ENCODE measurements at places on chromosomes 2 and 18.

DNA sequence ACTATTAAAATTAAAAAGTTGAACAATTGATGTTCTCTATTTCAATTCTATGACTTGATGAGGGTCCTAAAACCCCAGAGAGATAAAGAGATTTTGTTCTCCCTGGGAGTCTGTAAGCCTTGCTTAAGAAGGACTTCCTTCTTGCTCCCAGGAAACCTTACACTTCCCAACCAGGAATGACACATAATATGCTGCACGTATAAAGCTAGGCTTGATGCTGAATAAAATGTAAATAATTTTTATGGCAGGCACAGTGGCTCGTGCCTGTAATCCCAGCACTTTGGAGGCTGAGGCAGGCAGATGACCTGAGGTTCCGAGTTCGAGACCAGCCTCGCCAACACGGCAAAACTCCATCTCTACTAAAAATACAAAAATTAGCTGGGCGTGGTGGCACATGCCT is 27.8 kb downstream of the SPIRE1 start:
- peak; percentile 39 for DNase-seq

DNA sequence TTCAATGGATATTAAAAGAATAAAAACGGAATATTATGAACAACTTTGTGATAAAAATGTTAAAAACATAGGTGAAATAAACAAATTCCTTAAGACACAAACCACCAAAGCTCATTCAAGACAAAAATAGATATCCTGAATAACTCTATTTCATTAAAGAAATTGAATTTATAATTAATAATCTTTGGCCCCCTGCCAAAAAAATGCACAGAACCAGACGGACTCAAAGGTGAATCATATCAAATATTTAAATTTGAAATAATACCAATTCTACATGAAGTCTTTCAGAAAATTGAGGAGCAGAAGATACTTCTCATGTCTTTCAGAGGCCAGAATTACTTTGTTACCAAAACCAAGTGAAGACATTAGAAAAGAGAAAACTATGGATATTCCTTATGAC is 128.3 kb upstream of the KLHL29 start:
- no peak for DNase-seq

- peak; percentile 24 for DNase-seq
These were observed 109.5 kb downstream of the INHBB start for GRCh38 chr2:120455390-120455789.

- DNase-seq: no peak
These were observed 52.9 kb downstream of the ANTXR1 start for GRCh38 chr2:69065735-69066336.

GRCh38 chr2:60555066-60555782 is 1.8 kb upstream of the BCL11A start:
- DNase-seq: peak; percentile 21

DNA sequence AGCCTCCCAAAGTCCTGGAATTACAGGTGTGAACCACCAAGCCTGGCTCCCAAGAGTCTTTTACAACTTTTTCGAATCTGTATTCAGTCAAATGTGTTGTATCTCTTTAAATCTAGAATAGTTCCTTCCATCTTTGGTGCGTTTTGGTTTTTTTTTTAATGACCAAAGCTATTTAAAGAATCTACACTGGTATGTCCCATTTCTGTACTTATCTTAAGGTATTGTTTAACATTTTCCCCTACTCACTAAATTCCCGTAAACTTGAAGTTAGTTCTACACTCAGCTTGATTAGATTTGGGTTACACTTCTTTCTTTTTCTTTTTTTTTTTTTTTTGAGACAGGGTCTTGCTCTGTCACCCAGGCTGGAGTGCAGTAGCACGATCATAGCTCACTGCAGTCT is 63.8 kb downstream of the TMEM237 start:
- DNase-seq: no peak

DNA sequence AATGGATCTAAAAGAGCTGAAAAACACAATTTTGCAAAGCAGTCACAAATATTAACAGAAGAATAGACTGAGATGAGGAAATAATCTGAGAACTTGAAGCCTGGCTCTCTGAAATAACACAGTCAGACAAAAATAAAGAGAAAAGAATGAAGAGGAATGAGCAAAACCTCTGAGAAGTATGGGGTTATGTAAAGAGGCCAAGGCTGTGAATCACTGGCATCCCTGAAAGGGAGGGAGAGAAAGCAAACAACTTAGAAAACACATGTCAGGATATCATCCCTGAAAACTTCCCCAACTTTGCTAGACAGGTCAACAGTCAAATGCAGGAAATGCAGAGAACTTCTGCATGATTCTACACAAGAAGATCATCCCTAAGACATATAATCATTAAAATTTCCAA is 73.5 kb upstream of the LHCGR start:
- DNase-seq: no peak

- no peak for DNase-seq
These were observed 301.5 kb downstream of the NDUFA10 start for GRCh38 chr2:239723486-239724193.

DNA sequence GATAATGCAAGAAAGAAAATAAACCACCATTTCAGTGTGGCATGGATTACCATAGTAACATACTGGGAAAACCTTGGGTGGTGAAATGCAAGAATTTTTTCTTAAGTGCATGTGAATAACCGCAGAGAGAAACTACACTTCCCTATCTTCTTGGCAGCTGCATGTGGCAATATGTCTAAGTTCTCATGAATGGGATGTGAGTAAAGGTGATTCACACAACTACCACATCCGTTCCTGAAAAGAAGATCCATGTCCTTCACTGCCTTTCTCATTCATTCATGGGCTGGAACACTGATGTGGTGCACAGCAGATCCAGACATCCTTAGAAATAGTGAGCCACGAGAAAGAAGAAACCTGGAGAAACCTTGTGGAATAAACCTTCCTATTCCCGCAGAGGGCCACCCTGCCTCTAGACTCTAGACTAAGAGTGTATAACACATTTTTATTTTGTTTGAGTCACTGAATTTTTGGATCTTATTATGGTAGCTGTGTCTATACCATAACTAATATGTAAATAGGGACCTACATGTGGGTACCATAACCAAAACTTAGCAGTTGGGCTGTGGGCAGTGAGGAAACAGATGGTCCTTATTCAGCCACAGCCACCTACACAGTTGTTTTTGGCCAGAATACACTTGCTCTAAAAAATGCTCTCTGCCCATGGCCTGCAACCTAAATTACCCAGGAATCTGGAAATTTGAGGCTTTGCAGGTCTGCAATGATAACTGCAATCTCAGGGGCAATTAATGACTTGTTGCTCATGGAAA is 573.3 kb downstream of the LRP1B start:
- DNase-seq: peak; percentile 79

Data from fibroblast of gingiva (primary cell).